ENCODE measurements at places on chromosomes 7 and 10.
A peak's percentile ranks its signal among the peaks of the same experiment; 100 is the strongest.

GRCh38 chr7:142024547-142024946 lies 28.9 kb downstream of the MGAM start:
- DNase-seq, result no peak

DNA sequence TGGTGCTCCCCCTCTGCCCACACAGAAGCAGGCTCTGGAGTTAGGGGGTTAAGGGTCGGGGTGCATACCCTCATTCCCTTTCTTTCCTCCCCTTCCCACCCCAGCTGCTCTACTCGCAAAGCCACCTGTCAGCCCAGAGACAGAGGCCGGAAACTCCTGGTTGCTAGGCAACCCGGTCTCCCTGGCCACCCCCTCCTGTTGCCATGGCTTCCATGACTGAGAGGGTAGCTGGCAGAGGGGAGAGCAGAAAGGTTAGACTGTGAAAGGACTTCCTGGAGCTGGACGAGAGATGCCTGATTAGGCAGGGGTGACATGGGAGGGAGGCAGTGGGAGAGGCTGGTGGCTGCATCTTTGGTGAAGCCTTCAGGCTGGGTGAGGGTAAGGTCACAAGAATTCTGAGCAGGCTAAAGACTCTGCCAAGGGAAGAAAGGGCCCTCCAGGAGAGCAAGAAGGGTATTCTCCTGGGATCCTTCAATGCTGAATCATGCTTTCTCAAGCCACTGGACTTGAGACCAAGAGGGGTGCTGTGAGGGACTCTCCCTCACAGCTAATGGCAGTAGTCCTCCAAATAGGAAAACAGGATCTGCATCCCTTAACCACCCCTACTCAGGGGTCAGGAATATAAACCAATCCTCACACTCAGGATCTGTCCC lies 5.4 kb downstream of the PSD start:
- no peak for DNase-seq

DNA sequence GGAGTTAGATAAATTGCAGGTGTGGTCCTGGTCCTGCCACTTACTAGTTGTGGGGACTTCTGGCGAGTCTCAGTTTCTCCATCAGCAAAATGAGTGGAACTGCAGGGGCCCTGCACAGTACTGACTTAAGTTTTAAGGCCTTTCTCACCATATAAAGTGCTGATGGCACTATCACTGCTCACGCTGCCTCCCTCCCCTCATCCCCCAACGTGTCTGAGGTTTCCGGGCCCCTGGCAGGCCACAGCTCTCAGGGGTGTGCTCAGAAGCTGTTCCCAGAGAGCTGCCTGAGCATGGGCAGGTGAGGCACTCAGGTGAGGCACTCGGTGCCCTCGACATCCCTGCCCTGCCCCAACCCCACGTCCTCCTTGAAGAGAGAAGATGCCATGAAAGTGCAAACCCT lies 74.2 kb downstream of the VOPP1 start:
- no peak for DNase-seq

- DNase-seq, result no peak
Measured at GRCh38 chr10:27730041-27730440, 15.6 kb downstream of the MKX start.

GRCh38 chr10:63133056-63133820 lies at the start of gene NRBF2:
TSS of gene NRBF2 (plus strand) at chr10:63133328. CDS start at chr10:63133471, 143 bp downstream.
- peak; percentile 97 for DNase-seq

DNA sequence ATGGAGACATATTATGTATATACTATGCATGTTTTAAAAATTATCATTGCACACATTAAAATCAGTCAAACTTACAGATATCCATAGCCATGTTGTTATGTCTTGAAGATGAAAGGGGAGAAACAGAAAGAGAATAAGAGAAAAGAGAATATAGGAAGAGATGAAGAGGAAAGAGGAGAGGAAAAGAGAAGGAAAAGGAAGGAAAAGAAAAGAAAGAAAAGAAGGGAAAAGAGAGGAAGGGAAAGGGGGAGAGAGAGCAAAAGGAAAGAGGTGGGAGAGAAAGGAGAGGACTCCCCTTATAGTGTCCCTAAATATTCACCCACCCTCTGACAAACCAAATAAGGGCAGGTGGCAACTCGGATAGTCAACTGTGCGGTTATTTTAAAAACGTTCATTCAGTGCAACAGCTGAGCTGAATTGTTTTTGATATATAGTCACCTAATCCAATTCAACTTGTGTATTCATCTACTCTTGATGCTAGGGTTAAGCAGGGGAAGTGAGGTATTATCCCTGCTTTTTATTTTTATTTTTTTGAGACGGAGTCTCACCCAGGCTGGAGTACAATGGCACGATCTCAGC lies 14.6 kb downstream of the SVIL start:
- DNase-seq, result no peak

GRCh38 chr7:101620395-101620794 lies 8.7 kb downstream of the MYL10 start:
- no peak for DNase-seq

DNA sequence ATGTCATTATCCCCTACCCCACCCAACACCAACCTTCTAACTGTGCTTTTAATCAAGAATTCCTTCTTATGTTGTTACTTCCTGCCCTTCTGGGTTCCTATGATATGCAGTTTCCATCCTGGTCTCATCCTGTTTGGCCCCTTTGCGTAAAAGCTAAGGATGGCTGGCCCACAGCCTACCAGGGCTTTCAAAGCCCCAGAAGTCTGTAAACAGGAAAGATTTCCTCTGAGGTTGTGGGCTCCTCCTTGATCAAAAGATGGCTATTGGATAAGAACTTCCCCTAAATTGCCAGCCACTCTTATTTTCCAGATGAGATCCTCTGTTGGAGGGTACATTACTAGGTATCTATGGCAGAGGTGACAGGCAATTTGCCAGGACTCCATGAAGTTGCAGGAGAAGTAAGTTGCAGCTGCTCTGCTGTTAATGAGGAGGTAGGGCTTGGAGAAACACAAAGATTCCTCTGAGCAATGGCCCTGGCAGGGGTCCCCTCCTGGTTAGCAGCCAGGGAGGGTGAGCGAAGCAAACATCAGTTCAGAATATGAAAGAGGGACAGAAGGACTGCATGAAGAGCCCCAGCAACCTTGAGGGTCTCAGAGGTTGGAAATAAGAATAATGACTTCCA lies 32.1 kb downstream of the NRP1 start:
- DNase-seq, result no peak

DNA sequence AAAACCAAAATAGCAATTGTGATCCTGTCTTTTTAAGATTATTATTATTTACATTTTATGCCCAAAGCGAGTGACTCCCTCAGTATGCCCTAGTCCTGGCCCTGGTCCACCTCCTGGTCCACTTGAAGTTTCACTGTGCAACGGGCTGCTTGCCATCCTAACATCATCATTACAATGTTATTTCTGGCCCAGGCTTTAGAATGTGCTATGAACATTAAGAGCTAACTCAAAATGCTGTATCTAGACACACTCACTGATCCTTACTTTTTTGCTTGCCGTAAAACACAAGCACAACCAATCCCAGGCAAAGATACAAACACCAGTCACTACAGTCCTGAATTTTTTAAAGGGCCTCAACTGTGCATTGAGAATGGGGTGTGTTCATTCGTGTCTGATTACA lies 38.4 kb downstream of the RHOBTB1 start:
- no peak for DNase-seq

DNA sequence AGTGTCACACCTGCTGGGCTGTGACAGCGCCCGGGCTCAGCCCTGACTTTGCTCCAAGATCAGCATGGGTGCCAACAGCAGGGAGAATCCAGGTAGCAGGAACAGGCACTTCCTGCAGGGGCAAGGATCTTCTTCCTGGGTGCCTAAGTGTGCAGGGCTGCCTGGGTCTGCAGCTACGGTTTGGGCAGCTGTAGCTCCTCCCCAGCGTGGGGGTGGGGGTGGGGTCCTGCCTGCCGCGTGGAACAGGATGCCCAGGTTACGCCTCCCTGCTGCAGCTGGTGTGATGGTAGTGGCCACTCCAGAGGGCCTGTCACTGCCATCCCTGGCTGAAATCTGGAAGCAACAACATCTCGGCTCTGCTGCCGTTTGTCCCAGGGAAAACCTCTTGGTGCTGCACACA lies 269.3 kb downstream of the DNAJB6 start:
- no peak for DNase-seq

GRCh38 chr10:3980660-3981059 lies 195.7 kb upstream of the KLF6 start:
- no peak for DNase-seq

GRCh38 chr10:17882557-17882956 lies 69.2 kb upstream of the SLC39A12 start:
- no peak for DNase-seq

- DNase-seq, result no peak
Measured at GRCh38 chr7:30572212-30572841, 22.4 kb upstream of the GARS1 start.

GRCh38 chr7:7720750-7721621 lies 2.6 kb upstream of the RPA3 start:
- DNase-seq, result no peak

DNA sequence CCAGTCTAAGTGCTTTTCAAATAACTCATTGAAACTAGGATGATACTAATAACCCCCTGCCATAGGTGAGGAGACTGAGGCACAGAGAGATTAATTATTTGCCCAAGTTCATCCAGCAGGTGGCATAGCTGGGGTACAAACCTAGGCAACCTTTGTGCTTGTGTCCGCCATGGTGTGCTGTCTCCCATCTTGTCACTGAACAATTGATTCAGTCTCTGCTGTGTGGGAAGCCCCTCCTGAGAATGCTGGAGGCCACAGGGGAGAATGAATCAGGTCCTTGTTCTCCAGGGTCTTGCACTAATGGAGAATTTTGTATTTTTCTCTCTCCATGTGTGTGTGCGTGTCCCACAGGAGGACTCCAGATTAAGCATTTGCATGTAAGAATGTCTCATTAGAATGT lies 15.8 kb upstream of the TMEM236 start:
- no peak for DNase-seq

- DNase-seq, result no peak
Measured at GRCh38 chr7:75066521-75066920, 7.1 kb downstream of the RCC1L start.

GRCh38 chr10:5449823-5450222 lies 37.5 kb downstream of the NET1 start:
- DNase-seq, result peak; percentile 62

- DNase-seq, result no peak
Measured at GRCh38 chr10:69624245-69624786, 5.7 kb upstream of the FAM241B start.

Data from fibroblast of skin of left biceps (primary cell).